Fibroblast of villous mesenchyme (primary cell): ENCODE measurements at places on chromosomes 7 and 10. TPM values are rescaled to one million over a fixed set of nuclear protein-coding genes. Genes with fewer than 3 reads are reported as not detected.

GRCh38 chr10:79346012-79346340 lies 1.3 kb upstream of the PPIF start:
- DNase-seq = no peak

DNA sequence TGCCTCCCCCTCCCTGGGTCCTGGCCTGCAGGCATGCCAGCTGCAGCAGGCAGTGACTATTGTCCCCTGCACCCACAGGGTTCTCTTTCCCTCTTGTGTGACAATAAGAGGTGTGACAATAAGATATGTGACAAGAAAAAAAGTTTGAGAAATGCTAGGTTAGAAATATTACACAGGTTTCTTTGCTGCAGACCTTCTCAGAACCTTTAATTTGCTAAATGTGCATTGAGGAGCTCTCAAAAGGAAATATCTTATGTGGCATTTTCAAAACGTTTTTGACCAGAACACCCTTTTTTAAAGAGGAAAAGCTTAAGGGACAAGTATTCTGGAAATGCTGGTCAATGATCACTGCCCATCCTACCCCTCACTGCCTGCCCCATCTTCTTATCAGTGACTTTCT lies 117.5 kb downstream of the COL13A1 start:
- no peak for DNase-seq

DNA sequence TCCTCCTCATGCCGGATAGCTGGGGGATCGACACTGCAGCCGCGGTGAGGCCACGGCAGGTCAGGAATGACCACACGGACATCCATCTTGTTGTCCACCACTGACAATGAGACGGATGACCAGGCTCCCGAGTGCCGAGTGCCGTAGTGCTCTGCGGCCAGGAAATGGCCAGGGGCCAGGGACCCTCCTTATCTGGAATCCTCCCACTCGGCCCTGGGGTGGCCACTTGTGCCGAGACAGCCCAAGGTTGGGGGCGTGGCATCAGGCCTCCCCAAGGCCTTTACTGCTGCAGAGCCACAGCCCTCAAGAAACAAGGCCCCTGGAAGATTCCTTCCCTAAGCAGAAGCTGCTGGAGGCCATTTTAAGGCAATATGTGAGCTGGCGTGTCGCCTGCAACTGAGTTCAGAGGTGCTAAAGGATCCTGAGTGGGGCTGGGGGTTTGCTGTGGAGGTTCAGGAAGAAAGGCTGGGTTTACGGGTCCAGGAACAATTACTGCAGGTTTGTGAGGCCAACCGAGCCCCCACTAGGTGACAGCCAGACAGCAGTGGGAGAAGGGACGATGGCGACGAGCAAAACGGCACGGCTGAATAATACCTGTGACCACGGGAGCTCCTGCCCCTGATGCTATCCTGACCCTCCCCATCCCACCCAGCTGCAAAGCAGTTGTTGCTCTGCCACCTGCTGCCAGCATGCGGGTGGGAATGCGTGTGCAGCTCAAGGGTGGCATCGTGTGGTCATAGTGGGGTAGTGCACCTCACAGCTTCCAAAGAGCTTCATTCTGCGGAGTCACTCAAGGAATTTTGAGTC lies 31.6 kb upstream of the LEP start:
- peak; percentile 70 for DNase-seq

DNA sequence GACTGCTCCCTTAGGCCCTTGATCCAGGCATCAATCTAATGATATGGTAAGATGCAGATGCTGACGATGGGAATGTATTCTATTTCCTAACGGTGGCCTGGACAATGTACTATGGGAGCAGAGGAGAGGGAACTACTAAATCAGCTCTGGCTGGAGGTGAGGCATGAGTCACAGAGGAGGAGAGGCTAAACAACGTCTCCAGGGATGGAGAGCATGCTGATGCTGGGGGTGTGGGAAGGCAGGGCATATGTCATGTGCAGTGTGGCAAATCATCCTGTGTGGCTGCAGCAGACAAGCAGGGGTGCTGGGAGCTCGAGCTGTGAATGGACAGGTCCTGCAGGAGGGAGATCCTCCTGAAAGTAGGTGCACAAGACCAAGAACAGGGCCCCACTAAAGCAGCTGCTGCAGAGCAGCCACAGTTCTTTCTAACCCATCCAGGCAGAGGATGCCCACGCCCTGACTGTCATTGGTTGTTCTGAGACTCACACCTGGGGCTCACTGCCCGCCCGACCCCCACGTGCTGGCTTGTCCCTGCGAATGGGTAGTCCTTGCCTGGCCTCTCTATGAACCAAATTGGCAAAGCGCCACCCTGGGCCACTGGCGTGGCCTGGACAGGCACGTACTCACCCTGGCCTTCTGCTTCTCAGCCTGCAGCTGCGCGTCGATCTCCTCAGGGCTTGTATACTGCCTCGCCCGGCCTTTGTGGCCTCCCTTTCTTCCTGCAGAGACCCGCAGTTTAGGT lies 4.0 kb downstream of the PDAP1 start:
- DNase-seq = peak; percentile 51

- peak; percentile 82 for DNase-seq
These were observed 35.5 kb upstream of the WASL start for GRCh38 chr7:123784263-123784662.

DNA sequence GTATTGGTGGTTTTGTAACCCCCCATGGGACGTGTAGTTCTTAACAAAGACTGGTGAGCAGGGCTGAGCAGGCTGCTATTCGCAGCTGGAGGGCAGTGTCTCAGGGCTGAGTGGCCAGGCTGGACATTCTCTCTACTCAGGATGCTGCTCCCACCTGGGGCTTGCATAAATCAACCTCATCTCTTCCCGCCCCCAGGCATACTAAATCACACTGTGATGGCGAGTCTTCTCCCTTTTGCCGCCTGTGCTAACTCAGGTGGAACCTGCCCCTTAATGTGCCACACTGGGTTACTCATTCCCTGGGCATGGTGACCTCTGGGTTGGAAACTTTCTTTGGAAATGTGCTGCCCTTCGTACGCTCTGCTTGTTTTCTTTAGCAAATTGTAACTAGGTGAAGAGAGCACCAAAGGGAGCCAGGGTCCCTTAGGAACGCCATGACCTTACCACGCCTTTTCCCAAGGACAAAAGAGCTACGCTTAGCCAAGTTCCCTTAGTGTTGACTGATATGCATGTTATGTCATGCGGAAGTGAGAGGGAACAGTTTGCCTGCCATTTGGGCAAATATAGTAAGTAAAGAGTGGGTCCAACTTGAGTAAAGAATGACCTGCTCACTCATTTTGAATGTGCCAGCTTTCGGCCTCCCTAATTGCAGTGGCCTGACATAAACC lies 40.4 kb upstream of the COBL start:
- DNase-seq = no peak

- DNase-seq = peak; percentile 16
These were observed 22.8 kb downstream of the C10orf105 start for GRCh38 chr10:71696628-71697326.

DNA sequence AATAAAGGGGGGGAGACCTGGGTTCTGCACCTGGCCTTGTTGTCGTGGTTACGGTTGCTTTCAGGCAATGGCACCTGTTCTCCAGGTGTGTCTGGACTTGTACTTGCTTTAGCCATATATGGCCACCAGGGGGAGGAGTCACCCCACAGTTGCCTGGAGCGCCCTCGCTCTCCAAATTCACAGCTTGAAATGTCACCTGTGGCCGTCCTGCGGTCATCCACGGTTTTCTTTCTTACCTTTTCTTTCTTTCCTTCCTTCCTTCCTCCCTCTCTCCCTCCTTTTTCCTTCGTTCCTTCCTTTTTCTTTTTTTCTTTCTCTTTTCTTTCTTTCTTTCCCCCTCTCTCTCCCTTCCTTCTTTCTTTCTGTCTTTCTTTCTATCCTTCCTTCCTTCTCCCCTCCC lies 157.2 kb upstream of the ZNF92 start:
- DNase-seq = peak; percentile 42

- DNase-seq = peak; percentile 15
These were observed 32.8 kb upstream of the STRIP2 start for GRCh38 chr7:129401228-129401966.

BMS1 gene
- total RNA-seq = 17.7 and 21.2 TPM in 2 replicates

ASB15 gene
- not detected in 2 replicates for total RNA-seq

UTF1 gene
- total RNA-seq = not detected in 2 replicates
